HFFc6 (cell line): ENCODE measurements at places on chromosomes 5 and 9. TPM values are rescaled to one million over a fixed set of nuclear protein-coding genes. Genes with fewer than 3 reads are reported as not detected.

The GFI1B gene
- total RNA-seq, result not detected in 3 replicates

The KCNV2 gene
- not detected in 3 replicates for total RNA-seq

The GABBR2 gene
- 3.6 to 9.7 TPM (median 9.3 TPM) in 3 replicates for total RNA-seq

The GCNT4 gene
- 4.6 to 9.5 TPM (median 5.8 TPM) in 3 replicates for total RNA-seq

The FAM81B gene
- not detected in 3 replicates for total RNA-seq

The PCDHA1 gene
- 0.09 and 0.13 TPM in 2 replicates for total RNA-seq

The NADK2 gene
- 15.0 to 18.5 TPM (median 18.1 TPM) in 3 replicates for total RNA-seq

The CBY3 gene
- total RNA-seq, result not detected in 3 replicates

The PCDHGA8 gene
- total RNA-seq, result 0.52 to 0.77 TPM (median 0.72 TPM) in 3 replicates

DNA sequence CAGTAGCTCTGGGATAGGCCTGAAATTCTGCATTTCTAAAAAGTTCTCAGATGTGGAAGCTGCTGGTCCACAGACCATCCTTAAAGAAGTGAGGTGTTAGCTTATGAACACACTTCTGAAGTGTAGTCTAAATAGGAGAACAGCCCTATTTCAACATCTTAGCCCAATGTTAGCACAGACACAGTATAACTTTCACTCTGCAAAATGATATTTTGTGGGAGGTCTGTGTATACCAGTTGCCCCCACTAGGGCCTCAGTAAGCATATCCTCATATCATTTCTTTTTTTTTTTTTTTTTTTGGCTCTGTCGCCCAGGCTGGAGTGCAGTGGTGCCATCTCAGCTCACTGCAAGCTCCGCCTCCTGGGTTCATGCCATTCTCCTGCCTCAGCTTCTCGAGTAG lies 7.5 kb upstream of the HABP4 start:
- no peak for DNase-seq
- no peaks in the 10 kb centered on the region for H3K36me3 ChIP-seq
- H3K4me3 ChIP-seq, result no peak overlapping the region
- H3K27ac ChIP-seq, result no peak overlapping the region
- peaks cover 6% of the 10 kb centered on the region; the same call in 1 of the 2 replicates for H3K4me1 ChIP-seq

GRCh38 chr5:152400846-152401245 lies 4.2 kb downstream of the NMUR2 start:
- DNase-seq, result no peak
- H3K27ac ChIP-seq, result no peak overlapping the region
- no peaks in the 10 kb centered on the region for H3K27me3 ChIP-seq
- H3K4me3 ChIP-seq, result no peak overlapping the region
- H3K4me1 ChIP-seq, result no peaks in the 10 kb centered on the region

DNA sequence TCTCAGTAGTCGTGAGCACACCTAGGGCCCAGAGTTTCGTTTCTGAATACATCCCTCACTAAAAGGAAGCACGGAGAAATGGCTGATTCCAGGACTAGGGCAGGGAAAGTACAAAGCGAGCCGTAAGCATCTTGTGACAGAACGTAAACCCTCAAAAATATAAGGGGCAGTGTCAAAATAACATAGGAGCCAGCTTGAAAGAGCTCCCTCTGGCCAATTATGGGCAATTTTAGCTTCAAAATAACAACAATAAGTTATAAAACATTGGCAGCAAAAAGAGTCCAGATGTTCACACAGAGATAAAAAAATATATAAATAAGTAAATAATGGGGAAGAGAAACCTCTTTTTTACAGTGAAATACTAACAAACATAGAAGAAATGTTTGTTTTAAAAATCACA lies 18.5 kb upstream of the GLIS3 start:
- no peak overlapping the region for H3K4me3 ChIP-seq
- no peaks in the 10 kb centered on the region for H3K27me3 ChIP-seq
- no peaks in the 10 kb centered on the region for H3K36me3 ChIP-seq
- peaks cover 28% of the 10 kb centered on the region for H3K4me1 ChIP-seq
- H3K27ac ChIP-seq, result no peak overlapping the region

GRCh38 chr9:86072394-86072877 lies 26.9 kb downstream of the GOLM1 start:
- H3K4me1 ChIP-seq, result peaks cover 10% of the 10 kb centered on the region; the same call in 1 of the 2 replicates
- no peak overlapping the region for H3K27ac ChIP-seq
- no peaks in the 10 kb centered on the region for H3K36me3 ChIP-seq
